ENCODE measurements at places on chromosomes 16 and 17.

DNA sequence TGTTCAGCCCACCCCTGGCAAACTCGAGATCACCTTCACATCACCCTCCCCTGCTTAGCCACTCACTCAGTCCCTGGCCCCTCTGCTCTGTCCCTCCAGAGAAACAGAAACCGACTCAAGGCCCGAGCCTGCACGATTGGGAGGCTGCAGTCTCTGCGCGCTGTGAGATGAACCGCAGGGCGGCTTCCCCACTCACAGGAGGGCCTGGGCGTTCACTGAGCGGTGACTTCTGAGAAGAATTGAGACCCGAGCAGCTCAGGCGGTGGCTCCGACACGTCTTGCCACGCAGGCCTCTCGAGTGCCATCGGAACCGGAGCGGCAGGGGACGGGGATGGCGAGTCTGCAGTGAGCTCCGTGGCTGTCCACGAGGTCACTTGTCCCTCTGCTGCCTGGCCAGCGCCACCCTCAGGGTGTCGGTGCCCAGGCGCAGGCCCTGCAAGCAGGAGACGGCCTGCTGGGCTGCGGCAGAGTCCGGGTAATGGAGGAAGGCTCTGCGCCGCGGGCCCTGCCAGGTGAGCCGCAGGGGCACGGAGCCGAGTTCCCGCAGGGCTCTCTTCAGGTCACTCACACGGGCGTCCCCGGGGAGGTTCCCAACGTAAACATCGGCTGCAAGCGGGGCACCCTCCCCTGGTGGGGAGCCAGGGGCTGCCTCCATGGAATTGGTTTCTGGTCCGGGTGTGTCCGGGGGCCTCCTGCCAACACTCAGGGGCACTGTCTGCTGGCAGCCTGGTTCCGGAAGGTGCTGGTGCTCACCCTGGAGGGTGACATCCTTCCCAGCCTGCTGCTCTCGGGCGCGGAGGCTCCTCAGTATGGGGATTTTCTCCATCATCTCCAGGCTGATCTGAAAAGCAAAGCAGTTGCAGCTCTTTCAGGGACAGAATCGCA lies 21.6 kb downstream of the FOXF1 start:
- no peak for DNase-seq

- DNase-seq = no peak
Observed at GRCh38 chr16:72978212-72978611, 69.7 kb downstream of the ZFHX3 start.

- DNase-seq = no peak
Observed at GRCh38 chr17:19900809-19901208, 33.1 kb upstream of the ULK2 start.

- peak; percentile 95 for DNase-seq
Observed at GRCh38 chr16:70437017-70437581, 1.8 kb downstream of the ST3GAL2 start.

- DNase-seq = no peak
Observed at GRCh38 chr16:57711346-57711745, 16.7 kb downstream of the DRC7 start.

- DNase-seq = peak; percentile 98
Observed at GRCh38 chr16:85234310-85235204, 122.3 kb upstream of the CIBAR2 start.

GRCh38 chr16:12613131-12613991 lies 190.3 kb downstream of the CPPED1 start:
- peak; percentile 34 for DNase-seq

DNA sequence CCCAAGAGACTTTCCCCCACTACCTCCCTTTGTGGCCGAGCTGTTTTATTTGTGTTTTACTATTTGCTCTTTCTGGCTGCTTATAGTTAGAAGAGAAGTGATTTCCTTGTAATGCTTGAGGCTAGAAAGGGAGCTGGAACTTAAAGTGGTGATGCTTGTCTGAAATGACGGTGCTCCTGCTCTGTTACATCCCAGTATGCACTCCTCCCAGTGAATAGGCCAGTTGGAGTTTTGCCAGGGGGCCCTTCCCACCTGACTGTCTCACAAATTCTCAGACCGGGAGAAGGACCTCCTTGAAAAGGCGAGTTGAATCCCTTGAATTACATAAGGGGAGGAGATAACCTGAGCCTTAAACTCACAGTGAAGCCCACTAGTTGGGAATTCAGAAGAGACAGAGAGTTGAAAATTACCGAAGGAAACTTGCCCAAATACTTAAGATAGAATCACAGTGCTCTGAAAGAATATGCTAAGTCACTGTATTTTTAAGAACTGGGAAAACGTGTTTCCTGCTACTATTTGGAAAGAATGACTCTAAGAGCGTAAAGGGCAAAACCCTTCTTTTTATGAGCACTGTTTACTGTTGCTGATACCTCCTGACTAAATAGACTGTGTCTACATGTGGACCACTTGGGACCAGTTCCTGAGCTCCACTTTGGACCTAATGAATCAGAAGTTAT lies 84.7 kb upstream of the CLEC3A start:
- DNase-seq = peak; percentile 57

DNA sequence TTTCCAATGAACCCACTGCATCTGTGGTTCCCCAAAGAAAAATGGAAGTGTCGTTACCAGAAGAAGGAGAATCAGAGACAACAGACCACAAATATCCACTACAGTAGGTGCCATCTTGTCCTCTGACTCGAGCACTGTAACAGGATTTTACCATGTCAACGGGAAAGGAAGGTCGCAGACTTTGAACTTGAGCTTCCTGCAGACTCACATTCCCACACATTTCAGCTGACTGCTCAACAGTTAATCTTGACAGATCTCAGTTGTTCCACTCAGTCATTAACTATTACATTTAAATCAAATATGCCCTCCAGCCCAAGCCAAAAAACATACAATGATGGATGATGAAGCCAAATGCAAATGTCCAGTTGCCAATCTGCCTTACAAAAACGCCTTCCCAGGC lies 37.0 kb downstream of the GAS7 start:
- DNase-seq = no peak

- DNase-seq = no peak
Observed at GRCh38 chr17:82036634-82037091, 834 bp downstream of the DCXR start.

- DNase-seq = no peak
Observed at GRCh38 chr17:48392857-48393256, 37.2 kb downstream of the SKAP1 start.

- no peak for DNase-seq
Observed at GRCh38 chr16:2270588-2271470, 2.9 kb upstream of the RNPS1 start.

DNA sequence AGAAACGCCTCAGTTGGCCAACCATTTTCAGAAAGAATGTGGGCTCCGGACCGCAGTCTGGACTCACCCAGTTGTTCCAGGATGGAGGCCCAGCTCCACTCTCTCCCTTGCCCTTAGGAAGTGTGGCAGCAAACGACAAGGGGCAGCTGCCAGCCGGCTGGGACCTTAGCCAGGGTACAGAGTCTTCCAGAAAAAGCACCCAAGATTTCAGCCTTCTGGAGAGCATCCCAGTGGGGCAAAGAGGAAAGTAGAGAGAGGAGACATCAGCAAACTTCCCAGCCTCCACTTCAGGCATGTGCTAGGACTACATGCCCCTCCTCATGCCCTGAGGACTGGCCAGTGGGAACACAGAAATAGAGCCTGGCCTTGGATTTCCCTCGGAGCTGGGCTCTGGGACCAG lies 56.8 kb upstream of the SCNN1B start:
- no peak for DNase-seq

- no peak for DNase-seq
Observed at GRCh38 chr17:39095309-39095686, 56.1 kb downstream of the PLXDC1 start.

DNA sequence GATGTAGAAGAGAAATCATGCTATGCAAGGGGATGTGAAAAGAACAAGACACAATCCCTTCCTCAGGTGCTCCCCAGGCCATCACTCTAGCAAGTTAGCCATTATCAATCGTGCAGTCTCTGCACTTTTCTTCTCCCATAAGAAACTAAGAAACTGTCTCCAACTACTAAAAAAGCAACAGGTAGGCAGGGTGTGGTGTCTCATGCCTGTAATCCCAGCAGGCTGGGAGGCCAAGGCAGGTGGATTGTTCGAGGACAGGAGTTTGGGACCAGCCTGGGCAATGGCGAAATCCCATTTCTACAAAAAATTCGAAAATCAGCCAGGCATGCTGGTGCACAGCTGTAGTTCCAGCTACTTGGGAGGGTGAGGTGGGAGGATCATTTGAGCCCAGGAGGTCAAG lies 13.8 kb downstream of the PARN start:
- no peak for DNase-seq

- DNase-seq = no peak
Observed at GRCh38 chr16:81528256-81528655, 83.6 kb downstream of the CMIP start.

DNA sequence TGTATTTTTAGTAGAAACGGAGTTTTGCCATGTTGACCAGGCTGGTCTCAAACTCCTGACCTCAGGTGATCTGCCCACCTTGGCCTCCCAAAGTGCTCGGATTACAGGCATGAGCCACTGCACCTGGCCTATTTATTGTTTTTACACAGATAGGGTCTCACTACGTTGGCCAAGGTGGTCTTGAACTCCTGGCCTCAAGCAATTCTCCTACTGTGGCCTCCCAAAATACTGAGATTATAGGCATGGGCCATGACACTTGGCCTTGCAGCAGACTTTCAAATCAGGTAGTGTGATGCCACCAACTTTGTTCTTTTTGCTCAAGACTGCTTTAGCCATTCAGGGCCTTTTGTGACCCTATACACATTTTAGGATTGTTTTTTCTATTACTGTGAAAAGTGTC lies 61.7 kb upstream of the INTS2 start:
- DNase-seq = no peak

DNA sequence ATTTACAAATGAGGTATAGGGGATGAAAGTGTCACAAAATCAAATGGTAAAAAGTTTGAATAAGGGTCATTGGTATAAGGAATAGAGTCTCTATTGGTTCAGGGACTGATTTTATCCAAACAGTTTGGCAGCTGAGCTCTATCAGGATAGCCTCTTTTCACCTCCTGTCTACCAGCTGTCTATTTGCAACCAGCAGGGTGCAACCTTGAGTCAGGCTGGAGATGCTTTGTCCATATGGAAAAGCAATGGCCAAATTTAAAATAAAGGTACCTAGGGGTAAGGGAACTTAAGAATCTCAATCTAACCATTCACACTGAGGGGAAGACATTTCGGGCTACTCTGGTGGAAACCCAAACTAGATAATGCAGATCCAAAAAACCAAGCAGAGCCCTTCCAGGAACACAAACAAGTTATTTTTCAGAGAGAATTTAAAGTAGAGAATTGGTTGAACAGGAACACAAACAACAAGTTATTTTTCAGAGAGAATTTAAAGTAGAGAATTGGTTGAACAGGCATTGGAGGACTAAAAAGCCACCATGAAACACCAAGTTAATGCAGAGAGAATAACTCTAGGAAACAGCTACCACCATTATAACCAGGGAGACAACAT lies 12.6 kb upstream of the CA10 start:
- DNase-seq = peak; percentile 4

DNA sequence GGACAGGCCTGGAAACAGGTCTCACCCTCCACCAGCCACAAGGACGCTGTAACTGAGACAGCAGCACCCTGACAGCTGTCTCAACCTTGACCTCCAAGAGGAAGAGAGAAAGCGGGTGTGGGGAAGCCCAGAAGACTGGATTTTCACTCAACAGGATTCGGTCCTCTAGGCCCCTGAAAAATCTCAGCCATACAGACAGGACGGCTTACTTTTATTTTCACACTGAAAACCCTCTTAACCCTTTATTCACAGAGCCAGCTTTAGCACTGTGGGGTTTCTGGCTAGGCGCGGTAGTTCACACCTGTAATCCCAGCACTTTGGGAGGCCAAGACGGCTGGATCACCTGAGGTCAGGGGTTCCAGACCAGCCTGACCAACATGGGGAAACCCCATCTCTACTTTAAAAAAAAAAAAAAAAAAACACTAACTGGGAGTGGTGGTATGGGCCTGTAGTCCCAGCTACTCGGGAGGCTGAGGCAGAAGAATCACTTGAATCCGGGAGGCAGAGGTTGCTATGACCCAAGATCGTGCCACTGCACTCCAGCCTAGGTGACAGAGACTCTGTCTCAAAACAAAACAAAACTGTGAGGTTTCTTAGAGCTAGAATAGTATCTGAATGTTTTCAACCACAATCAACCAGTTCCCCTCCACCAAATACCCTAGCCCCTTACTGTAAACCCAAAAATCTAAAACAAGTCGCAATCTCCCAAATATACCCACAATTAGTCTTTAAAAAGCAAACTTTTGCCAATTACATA lies 5.3 kb downstream of the ANKRD11 start:
- DNase-seq = no peak

GRCh38 chr17:16419074-16419928 lies 3.9 kb downstream of the TRPV2 start:
- DNase-seq = peak; percentile 81

- no peak for DNase-seq
Observed at GRCh38 chr16:72244853-72245252, 72.9 kb upstream of the PMFBP1 start.

- DNase-seq = no peak
Observed at GRCh38 chr17:62565817-62566216, 61.7 kb upstream of the MRC2 start.

DNA sequence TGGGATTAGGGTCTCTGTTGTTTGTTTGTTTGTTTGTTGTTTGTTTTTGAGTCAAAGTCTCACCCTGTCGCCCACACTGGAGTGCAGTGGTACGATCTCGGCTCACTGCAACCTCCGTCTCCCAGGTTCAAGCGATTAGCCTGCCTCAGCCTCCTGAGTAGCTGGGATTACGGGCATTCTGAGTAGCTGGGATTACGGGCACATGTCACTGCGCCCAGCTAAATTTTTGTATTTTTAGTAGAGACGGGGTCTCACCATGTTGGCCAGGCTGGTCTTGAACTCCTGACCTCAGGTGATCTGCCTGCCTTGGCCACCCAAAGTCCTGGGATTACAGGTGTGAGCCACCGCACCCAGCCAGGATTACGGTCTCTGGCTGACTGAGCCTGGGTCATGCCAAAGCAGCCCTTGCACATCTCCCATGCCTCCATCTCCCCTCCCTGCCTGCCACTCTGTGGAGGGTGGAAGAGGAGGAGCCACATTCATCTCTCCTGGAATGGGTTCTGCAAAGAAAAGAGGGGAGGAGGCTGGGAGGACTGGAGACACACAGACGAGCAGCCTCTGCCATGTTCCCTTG lies 59.2 kb downstream of the BEAN1 start:
- DNase-seq = no peak
